GM03348 (cell line): ENCODE measurements at places on chromosomes 1 and 21.

DNA sequence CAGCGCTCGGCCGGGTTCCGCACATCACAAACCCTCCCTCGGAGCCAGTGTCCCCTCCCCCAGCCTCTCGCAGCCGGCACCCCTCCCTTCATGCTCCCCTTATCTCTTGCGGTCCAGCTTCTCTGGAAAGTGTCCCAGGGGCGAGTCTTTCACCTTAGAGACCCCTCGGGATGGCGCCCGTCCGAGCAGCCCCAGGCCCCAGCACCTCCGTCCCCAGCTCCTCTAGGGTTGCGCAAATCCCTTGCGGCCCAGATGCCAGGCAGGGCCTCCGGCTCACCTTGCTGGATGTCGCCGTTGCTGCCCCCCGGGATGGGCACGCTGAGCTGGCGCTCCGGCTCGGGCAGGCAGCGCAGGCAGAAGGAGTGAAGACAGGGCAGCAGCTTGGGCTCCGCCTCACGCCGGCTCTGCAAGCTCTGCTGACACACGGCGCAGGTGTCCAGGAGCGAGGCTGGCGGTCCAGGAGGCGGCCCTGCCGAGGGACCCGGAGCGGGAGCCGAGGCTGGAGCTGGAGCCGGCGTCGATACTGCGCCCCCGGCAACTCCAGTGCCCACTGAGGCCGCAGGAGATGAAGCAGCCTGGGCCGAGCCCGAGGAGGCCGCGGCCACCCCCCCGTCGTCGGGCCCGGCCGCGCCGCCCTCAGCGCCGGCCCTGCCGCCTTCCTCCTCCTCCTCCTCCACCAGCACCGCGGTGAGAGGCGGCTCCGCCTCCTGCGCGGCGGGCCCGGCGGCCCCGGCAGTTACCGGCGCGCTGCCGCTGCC, 550 bp downstream of the TRIM33 start:
- peak; percentile 90 for DNase-seq

GRCh38 chr21:35606146-35606545, 454.2 kb downstream of the SETD4 start:
- DNase-seq, result no peak

GRCh38 chr1:174990382-174990999, 9.3 kb upstream of the CACYBP start:
- DNase-seq, result peak; percentile 80

- no peak for DNase-seq
These were observed 223.3 kb downstream of the PTPRU start for GRCh38 chr1:29459620-29459945.

GRCh38 chr1:62724430-62724829, 36.2 kb upstream of the DOCK7 start:
- peak; percentile 29 for DNase-seq

DNA sequence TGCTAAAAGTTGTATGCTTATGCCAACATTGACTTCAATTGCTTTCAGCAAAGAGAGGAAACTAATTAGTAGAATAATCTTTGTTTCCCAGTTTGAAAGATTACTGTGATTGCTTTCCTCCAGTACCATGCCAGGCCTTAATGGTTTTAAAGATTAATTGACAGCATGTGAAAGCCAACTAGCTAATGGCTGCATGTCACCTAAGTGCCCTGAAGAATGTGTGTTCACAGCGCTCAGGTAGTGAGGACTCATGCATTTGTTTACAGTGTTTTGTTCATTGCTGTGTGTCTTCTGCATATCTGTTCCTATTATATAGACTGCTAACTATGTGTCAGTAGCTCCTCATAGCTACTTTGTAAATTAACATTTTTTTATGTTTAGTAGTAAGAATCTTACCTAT, 335.6 kb downstream of the LRRIQ3 start:
- no peak for DNase-seq

GRCh38 chr1:228280106-228280901, 72.5 kb downstream of the OBSCN start:
- no peak for DNase-seq

DNA sequence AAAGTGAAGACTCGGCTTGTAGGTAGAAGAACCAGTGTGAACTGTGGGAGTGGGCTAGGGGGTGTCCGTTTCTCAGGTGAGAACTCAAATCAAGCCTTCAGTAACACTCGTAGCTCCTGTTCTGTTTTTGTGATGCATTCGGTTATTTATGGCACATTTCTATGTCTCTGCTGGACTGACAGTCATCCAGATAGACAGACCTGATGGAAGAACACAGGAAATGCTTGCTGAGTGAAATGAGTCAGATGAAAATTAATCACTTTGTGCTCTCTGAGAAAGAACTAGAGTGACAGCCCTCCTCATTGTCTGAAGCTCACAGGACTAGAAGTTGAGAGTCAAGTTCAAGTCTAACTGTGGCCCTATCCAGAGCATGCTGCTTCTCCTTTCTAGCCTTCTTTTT, 360.1 kb upstream of the PLXNA2 start:
- DNase-seq, result no peak
